NCI-H748 treated with DMSO at 0.1 percent for 48 hours (cell line): ENCODE measurements at places on chromosomes 16 and 17.

DNA sequence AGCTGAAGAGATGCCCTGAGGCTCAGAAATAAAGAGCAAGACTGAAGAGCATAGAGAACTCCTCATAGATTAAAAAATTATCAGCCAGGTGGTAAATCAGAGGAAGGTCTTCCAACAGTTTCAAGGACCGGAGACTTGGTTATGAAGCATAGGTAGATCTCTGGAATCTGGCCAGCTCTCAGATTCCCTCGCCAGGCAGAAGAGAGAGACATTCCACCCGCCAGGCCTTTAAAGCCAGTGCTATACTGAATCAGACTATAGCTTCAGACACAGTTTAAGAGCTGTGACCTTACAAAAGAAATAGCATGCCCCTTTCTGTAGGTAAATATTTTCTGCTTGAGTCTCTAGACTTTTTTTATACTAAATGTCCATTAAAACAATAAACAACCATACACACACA lies 70.3 kb downstream of the NFATC3 start:
- no peak for DNase-seq

GRCh38 chr17:1992541-1992940 lies 32.6 kb downstream of the RTN4RL1 start:
- no peak for DNase-seq

GRCh38 chr17:35542990-35543389 lies 5.5 kb upstream of the SLFN12L start:
- DNase-seq = no peak

DNA sequence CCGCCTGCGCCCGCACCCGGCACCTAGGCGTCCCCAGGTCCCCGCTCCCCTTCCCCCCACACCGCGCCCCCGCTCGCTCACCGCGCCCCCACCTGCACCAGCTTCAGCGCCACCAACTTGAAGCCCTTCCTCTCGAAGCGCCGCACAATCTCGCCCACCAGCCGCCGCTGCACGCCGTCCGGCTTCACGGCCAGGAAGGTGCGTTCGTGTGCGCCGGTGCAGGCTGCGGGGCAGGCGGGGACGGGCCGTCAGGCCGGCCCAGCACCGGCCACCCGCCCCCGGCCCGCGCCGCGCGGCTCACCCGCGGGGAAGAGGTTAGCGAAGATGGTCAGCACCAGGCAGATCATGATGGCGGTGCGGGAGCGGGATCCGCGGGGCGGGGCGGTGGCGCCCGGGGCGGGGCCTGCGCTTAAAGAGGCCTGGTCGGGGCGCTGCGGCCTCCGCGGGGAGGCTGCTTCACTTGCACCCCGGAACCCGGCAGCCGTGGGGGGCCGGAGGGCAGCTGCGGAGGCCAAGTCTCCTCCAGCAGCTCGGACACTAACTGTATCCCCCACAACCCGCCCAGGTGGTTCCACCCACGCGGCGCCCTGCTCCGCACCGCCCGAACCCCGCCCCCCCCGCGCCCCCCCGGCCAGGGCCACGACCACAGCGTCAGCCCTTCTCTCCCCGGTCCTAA lies at the start of gene NME3:
NME3 (minus strand) TSS at position 356 of the 676 bp plus-strand sequence; CDS start at position 347, 9 bp downstream.
- no peak for DNase-seq

GRCh38 chr16:57349212-57350031 lies 9.2 kb upstream of the CCL22 start:
- DNase-seq = no peak

DNA sequence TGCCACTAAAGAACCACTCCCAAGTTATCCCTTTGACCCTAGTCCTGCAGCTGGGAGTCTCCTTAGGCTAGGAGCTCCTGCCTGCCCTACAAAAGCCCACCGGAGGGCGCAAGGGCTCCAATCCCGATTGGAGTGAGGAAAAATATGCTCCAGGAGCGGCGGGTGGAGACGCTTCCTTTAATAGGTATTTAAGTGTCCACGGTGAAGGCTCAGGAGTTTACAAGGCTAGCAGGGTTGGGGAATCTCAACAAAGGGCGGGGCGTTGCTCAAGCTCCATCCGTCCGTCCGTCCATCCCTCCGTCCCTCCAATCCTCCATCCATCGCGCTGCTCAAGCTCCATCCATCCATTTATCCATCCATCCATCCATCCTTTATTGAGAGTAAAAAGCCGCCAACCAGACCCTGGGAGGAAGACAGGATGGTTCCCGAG lies 556 bp upstream of the SPNS1 start:
- DNase-seq = no peak

- no peak for DNase-seq
Observed at GRCh38 chr17:7557147-7557764, 1.3 kb upstream of the TNFSF13 start.

GRCh38 chr16:87703835-87704375 lies 61.9 kb downstream of the KLHDC4 start:
- no peak for DNase-seq

DNA sequence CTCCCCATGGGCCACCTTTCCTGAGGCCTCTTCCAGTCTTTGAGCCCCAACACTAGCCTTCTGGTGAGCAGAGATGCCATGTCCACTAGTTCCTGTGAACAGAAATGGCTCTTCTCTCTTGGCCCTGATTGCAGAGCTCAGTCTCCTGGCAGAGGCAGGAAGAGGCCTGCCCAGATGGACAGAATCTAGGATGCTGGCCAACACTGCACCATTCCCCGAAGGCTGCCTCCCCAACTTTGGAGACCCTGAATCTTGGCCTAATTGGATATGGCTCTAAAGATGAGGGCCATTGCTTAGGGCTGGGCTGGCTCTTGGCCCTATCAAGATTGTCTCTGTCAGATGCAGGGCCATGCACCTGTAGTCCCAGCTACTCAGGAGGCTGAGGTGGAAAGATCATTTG lies 18.0 kb upstream of the DYNLL2 start:
- no peak for DNase-seq
